Bronchial epithelial cell (primary cell): ENCODE measurements at places on chromosomes 5 and 9. TPM values are rescaled to one million over a fixed set of nuclear protein-coding genes. Genes with fewer than 3 reads are reported as not detected.

Gene MZB1
- total RNA-seq = 0.13 TPM in 1 of 2 replicates, not detected in the other

Gene PCDHA6
- total RNA-seq = 0.13 TPM in 1 of 2 replicates, not detected in the other

Gene ANKRD20A1
- total RNA-seq = under 0.01 and 0.26 TPM in 2 replicates

Gene PAX5
- not detected in 2 replicates for total RNA-seq

Gene ROPN1L
- 0.13 TPM in 1 of 2 replicates, not detected in the other for total RNA-seq

Gene MEGF10
- total RNA-seq = 0.26 TPM in 1 of 2 replicates, not detected in the other

Gene SCGB3A2
- not detected in 2 replicates for total RNA-seq

Gene UGT3A1
- total RNA-seq = not detected in 2 replicates

Gene PCDHGB5
- 2.4 and 5.1 TPM in 2 replicates for total RNA-seq

Gene ARL10
- total RNA-seq = 4.2 and 5.2 TPM in 2 replicates

Gene PCDHGB4
- total RNA-seq = 2.1 and 3.1 TPM in 2 replicates

Gene PLPPR1
- total RNA-seq = not detected in 2 replicates

Gene CCDC183
- total RNA-seq = under 0.01 and 0.38 TPM in 2 replicates

Gene NEURL1B
- 4.7 and 6.4 TPM in 2 replicates for total RNA-seq

Gene SH3TC2
- 4.0 and 4.7 TPM in 2 replicates for total RNA-seq

Gene GCNT1
- 3.7 and 4.5 TPM in 2 replicates for total RNA-seq

Gene IL13
- total RNA-seq = not detected in 2 replicates

Gene HMCN2
- total RNA-seq = under 0.01 TPM in 2 replicates

Gene NXNL2
- total RNA-seq = 0.26 TPM in 1 of 2 replicates, not detected in the other

Gene SEPTIN8
- total RNA-seq = 22.6 and 27.4 TPM in 2 replicates

Gene BNC2
- total RNA-seq = under 0.01 TPM in 1 of 2 replicates, not detected in the other

Gene PITX1
- 87.7 and 145 TPM in 2 replicates for total RNA-seq

Gene CYLC2
- total RNA-seq = not detected in 2 replicates

Gene TXNDC8
- total RNA-seq = not detected in 2 replicates

Gene KCNN2
- not detected in 2 replicates for total RNA-seq

Gene CARTPT
- total RNA-seq = not detected in 2 replicates

Gene WNK2
- under 0.01 and 0.64 TPM in 2 replicates for total RNA-seq

Gene DMGDH
- 11.6 and 15.1 TPM in 2 replicates for total RNA-seq

Gene RAB14
- total RNA-seq = 28.4 and 41.1 TPM in 2 replicates

Gene ADAMTS2
- total RNA-seq = under 0.01 and 0.26 TPM in 2 replicates

Gene LHFPL2
- 29.8 and 32.4 TPM in 2 replicates for total RNA-seq

Gene CDKN2B-AS1
- 0.53 and 1.0 TPM in 2 replicates for total RNA-seq

Gene PLK2
- 146 and 259 TPM in 2 replicates for total RNA-seq

Gene PRLR
- not detected in 2 replicates for total RNA-seq

Gene MYMK
- total RNA-seq = not detected in 2 replicates

Gene NRARP
- 3.4 and 14.5 TPM in 2 replicates for total RNA-seq

Gene FOXD4L3
- not detected in 2 replicates for total RNA-seq
